ENCODE measurements at places on chromosomes 1 and 21.
A peak's percentile ranks its signal among the peaks of the same experiment; 100 is the strongest.

GRCh38 chr1:170560681-170561285, 28.8 kb downstream of the GORAB start:
- no peak for DNase-seq

DNA sequence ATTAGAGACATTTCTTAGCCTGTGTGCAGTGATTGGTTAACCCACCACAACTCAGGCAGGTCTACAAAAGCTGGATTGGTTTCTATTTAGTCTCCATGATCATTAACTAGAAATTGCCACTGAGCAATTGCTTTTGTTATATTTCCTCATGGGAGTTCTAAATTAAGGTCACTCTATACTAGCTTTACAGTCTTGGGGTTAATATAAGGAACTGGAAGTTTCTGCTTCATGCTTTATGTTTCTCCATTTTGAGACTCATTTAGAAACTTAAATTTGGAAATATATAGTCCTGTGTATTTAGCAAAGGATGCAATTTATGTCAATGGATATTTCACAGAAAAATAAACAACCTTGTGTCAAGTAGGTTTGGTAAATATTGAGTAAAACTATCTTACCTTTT, 137.5 kb downstream of the HLX start:
- no peak for DNase-seq

GRCh38 chr1:228860911-228861831, 125.9 kb downstream of the RHOU start:
- no peak for DNase-seq

DNA sequence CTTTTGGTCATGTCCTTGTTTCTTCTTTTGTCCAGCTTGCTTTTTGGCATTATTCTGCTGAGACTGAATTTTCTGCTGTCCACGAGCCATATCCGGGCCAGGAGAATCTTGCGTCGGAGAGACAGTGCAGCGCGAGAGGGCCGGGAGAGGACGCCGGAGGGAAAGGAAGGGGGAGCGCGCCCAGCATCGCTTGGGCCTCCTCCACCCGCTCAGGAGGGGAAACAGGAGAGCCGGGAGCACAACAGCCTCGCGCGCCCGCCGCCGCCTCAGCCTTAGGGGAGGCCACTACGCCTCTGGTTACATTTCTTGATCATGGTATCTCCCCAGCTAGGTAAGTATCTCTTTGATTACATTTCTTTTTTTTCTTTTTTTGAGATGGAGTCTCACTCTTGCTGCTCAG, 7.4 kb upstream of the DEGS1 start:
- no peak for DNase-seq

DNA sequence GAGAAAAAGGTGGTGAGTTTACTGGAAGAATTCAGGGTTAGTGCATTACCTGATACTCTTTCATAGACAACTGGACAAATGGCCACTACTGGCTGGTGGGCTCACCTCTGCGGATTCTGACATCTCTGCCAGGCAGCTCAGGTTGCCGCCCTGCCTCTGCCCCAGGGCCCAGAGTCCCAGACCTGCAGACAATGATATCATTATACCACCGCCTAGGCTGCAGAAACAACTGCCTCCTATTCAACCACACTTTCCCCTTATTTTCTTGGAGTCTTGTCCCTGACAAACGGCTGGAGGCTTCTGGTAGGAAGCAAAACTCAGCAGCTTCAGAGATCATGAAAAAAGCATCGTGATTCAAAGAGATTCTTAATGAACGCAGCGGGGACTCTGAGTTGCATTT, 37.0 kb downstream of the IRF2BP2 start:
- no peak for DNase-seq

GRCh38 chr1:66732407-66733166, 19.7 kb upstream of the DYNLT5 start:
- DNase-seq, result no peak

GRCh38 chr1:244212797-244213475, 161.9 kb downstream of the ZBTB18 start:
- no peak for DNase-seq

DNA sequence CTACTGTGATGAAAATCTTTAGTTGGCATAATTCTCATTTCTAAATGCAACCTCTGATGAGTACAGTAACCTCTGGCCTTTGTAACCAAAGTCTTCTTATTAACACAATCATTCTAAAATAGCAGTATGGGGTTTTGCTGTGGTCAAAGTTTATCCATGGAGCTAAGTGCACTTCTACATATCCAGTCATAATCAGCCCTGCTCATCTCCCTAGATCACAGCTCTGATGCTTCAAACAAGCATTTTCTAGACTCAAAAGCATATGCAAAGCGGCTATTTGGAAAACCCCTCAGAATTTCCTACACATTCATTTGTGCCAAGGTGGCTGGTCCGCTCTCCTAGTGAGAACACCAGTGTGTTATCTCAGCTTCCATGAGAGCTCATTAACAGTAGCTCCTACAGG, 418.6 kb downstream of the MRPL39 start:
- no peak for DNase-seq

DNA sequence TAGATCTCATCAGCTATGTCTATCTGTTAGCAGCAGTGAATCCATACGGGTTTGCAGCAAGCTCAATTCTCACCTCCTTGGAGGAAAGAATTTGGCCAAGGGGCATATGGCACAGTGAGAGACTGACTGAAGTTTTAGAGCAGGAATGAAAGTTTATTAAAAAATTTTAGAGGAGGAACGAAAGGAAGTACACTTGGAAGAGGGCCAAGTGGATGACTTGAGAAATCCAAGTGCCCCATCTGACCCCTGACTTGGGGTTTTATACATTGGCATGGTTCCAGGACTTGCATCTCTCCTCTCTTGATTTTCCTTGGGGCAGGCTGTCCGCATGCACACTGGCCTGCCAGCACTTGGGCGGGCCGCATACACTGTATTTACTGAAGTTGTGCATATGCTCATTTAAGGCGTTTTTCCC, 9.2 kb upstream of the OSBPL9 start:
- no peak for DNase-seq

DNA sequence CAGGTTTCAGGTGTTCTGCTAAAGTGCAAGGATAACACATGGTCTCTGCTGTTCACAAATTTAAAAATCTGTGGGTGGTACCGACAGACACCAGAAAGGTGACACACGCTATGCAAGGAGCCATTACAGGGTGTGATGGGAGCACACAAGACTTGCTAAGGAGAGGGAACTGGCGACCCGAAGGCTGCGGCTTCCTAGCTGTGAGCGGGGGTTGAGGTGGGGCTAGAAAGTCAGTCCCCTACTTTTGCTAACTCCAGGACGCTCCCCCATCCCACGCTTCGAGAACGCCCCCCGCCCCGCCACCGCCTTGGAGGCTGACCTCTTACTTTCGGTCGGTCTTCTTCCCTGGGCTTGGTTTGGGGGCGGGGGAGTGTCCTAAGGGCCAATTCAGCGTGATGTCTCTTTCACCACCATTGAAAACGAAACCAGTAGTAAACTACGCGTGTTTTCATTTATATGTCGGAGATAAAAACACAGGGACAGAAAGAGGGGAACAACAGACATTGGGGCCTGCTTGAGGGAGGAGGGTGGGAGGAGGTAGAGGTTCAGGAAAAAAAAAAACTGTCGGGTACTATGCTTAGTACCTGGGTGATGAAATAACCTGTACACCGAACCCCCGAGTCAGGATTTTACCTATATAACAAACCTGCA, 1.1 kb downstream of the CKS1B start:
- DNase-seq, result peak; percentile 54

DNA sequence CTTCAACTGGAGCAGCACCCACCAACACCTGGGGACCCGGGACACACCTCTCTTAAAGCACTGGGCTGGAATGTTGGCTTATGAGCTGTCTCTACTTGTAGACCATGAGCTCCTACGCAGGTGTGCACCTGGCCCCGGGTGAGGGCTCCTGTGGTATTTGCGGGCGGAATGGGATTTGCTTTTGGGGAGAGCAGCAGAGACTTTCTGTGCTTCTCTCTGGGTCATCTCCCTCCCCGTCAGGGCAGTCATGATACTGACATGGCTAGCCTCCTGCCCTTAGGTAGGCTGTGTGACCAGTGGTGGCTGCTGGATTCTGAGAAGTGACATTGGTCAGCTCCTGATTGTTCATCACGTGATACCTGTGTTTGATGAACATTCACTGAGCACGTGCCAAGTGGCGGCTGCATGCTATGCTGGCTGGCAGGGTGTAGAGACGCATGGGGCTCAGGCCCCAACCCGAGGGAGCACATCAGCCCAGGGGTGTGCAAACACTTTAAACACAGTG, 9.0 kb upstream of the ZBTB21 start:
- no peak for DNase-seq

All from activated T-helper 9 cell treated with anti-CD3 and anti-CD28 coated beads, Interleukin-2, amount 50 U/mL, for 16 hours (primary cell).